Esophagus muscularis mucosa (tissue), 4 donors: ENCODE measurements at places on chromosomes 12 and 14. TPM values are rescaled to one million over a fixed set of nuclear protein-coding genes. Genes with fewer than 3 reads are reported as not detected.

The CEP128 gene
- 8.5 TPM for total RNA-seq

The CALM1 gene
- total RNA-seq = 482 TPM

The PRH1 gene
- total RNA-seq = 11.0 TPM

The SAV1 gene
- total RNA-seq = 34.5 TPM

The TMEM132C gene
- total RNA-seq = 3.6 TPM
